ENCODE measurements at places on chromosomes 3 and 15.

DNA sequence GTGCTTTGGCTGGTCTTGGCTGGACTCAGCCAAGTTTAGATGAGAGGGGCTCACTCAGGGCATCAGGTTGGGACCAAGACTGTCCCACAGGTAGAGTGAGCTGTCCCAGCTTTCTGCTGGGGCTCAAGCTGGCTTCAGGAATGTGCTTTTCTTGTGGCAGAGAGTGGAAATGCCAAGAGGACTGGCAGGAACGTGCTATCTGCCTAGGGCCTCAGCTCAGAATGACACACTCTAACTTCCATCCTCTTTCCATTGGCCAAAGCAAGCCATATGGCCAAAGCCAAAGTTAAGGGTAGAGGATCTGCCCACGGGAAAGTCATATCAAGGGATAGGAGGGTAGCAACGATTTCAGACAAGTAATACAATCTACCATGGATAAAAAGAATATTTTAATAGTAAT, 178.8 kb downstream of the ABHD5 start:
- DNase-seq = no peak

- peak; percentile 55 for DNase-seq
Measured at GRCh38 chr3:99945328-99945995, 127.8 kb downstream of the CMSS1 start.

- no peak for DNase-seq
Measured at GRCh38 chr3:63964681-63965485, 52.7 kb upstream of the SCAANT1 start.

DNA sequence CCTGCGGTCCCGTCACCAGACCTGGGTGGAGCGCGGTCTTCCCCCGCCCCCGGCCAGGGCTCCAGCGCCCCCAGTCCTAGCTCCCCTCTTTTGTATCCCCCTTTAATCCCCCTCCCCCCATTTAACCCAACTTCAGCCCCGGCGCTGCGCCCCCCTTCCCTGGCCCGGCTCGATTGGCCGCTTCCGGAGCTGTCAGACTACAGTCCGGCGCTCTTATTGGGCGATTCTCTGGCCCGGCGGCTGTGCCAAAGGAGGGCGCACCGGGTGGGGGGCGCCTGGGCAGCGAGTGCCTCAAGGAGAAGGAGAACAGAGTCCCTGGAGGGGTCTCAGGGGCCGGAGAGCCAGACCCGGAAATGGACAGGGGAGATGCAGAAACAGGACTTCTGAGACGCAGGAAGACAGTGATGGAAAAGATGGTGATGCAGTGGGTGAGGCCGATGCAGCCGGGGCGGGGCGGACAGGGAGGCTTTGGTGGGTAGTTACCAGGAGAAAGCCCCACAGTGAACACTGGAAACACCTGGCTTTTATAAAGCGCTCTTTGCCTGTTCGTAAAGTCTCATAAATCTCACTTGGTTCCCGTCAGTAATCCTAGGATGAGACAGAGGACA, 1.2 kb upstream of the ADCY5 start:
- DNase-seq = no peak

DNA sequence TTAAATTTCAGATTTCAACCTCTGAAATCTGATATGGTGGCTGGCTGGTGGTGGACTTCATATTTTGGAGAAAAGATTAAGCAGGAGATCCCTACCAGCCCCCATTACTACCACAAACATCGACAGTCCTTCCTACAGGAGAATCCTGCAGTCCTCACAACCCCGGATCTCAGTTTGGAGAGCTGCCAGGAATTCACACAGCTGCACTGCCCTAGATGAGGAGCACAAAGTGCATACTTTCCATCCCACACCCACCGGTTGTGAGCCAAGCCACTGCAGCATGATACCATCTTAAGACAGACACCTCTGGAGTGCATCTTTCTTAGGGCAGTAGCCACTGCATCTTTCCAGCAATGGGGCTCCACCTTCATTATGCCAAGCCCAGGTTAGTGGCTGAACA, 185.5 kb upstream of the GPR149 start:
- no peak for DNase-seq

All from NCI-H1436 (cell line).